Smooth muscle cell of bladder (primary cell): ENCODE measurements at places on chromosomes 4 and X. TPM values are rescaled to one million over a fixed set of nuclear protein-coding genes. Genes with fewer than 3 reads are reported as not detected.

The LRAT gene
- under 0.01 and 0.18 TPM in 2 replicates for total RNA-seq

The ANKRD50 gene
- total RNA-seq = 24.2 and 42.8 TPM in 2 replicates

The PABPC1L2B gene
- total RNA-seq = not detected in 2 replicates

The NEIL3 gene
- 1.3 and 1.8 TPM in 2 replicates for total RNA-seq

The SLC26A1 gene
- total RNA-seq = 0.18 and 0.28 TPM in 2 replicates

The NHSL2 gene
- 0.14 and 0.28 TPM in 2 replicates for total RNA-seq

The PABPC1L2A gene
- not detected in 2 replicates for total RNA-seq

The MAGEA2B gene
- not detected in 2 replicates for total RNA-seq

The SH3D19 gene
- 29.2 and 35.9 TPM in 2 replicates for total RNA-seq

The NPNT gene
- total RNA-seq = 0.09 TPM in 1 of 2 replicates, not detected in the other
